ENCODE measurements at places on chromosomes 3 and 15. TPM values are rescaled to one million over a fixed set of nuclear protein-coding genes. Genes with fewer than 3 reads are reported as not detected.

CAV3 gene
- 28.3 TPM for total RNA-seq

LOXL1 gene
- 30.4 TPM for total RNA-seq

INSYN1 gene
- total RNA-seq, result 83.0 TPM

GADL1 gene
- total RNA-seq, result 0.08 TPM

SLC9C1 gene
- 1.0 TPM for total RNA-seq

CPB1 gene
- 0.67 TPM for total RNA-seq

OR5K2 gene
- total RNA-seq, result not detected

ARGFX gene
- not detected for total RNA-seq

ACAA1 gene
- 101 TPM for total RNA-seq

SERPINI1 gene
- 6.3 TPM for total RNA-seq

IL20RB gene
- total RNA-seq, result 1.1 TPM

NAALADL2 gene
- total RNA-seq, result 6.3 TPM

WDR6 gene
- 68.9 TPM for total RNA-seq

GOLGA8J gene
- not detected for total RNA-seq

CPNE9 gene
- not detected for total RNA-seq

KLHL40 gene
- 0.77 TPM for total RNA-seq

PRR20G gene
- not detected for total RNA-seq

CACNA1D gene
- total RNA-seq, result 0.45 TPM

LMAN1L gene
- total RNA-seq, result 1.3 TPM

ZNF710 gene
- total RNA-seq, result 7.0 TPM

RTP1 gene
- not detected for total RNA-seq

UPK1B gene
- not detected for total RNA-seq

MYLK gene
- total RNA-seq, result 18.6 TPM

ARHGEF26 gene
- 2.3 TPM for total RNA-seq

EEF1AKMT4 gene
- total RNA-seq, result 0.74 TPM

PRSS50 gene
- not detected for total RNA-seq

SST gene
- total RNA-seq, result not detected

All from heart left ventricle (tissue), 16 donors.